ENCODE measurements at places on chromosomes 6 and 20.

DNA sequence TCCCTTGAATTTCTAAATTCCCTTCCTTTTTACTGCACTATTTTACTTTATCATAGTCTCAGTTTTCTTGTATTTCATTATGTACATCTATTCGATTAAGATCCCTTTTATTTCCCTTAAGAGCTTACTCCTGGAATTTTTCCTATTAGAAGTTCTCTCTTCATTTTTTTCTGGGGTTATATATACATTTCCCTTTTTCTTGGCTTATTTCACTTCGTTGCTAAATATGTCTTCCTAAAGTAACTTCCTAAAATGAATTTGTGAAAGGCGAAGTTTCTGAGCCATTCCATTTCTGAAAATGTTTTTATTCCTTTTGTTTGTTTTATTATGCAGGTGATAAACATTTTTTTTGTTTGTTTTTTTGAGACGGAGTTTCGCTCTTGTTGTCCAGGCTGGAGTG lies 5.9 kb upstream of the CD109 start:
- DNase-seq = no peak

- no peak for DNase-seq
Measured at GRCh38 chr20:46544576-46544975, 5.9 kb downstream of the OCSTAMP start.

DNA sequence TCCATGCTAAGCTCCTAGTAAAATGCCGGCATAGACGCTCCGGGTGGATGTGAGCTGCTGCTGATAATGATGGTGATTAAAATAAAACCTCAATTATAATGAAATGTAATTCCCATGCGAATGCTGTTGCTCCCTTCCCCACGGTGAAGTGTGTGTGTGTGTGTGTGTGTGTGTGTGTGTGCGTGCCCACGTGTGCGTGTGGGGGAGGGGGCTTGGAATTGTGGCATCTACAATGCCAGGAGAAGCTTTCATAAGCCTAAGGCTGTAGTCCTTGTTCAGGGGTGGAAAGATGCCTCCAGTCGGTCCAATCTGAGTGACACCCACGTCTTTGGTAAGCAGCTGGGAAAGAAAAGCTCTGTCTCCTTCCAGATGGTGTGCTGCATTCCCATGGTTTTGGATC lies 137.9 kb downstream of the CDH26 start:
- DNase-seq = no peak

DNA sequence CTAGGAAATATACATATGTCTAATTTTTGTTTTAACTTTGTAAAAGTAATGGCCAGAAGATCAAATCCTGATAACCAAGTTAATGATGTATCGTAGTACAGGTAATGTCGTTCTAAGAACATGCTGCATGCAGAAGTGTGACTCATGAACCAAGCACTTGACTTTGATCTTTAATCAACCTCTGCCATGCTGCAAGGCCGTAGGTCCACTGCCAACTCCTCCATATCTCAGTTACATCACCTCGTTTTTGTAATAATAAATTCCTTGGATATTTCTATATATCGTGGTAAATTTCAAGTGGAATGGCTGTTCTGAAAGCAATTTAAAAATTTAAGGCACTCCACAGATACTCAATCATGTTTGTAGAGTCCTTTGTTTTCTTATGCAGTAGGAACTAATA lies 771.7 kb downstream of the EPHA7 start:
- no peak for DNase-seq

DNA sequence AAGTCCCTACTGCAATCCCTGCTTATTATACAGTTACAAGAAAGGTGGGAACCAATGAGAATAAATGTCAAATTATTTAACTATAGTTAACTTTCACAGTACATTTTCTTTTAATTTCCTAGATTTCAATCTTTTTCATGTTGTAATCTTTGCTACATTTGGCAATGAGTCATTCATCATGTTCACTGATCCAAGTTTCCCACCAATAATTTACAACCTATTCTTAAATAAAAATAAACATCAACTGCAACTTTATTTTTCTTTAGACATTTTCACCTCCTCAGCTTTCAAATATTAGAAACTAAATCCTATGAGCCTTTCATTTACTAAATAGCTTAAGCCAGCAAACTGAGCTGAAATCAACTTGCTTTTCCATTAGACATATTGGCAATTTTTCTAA lies 541.3 kb upstream of the BTBD3 start:
- DNase-seq = no peak

- no peak for DNase-seq
Measured at GRCh38 chr20:6837730-6838129, 70.2 kb downstream of the BMP2 start.

DNA sequence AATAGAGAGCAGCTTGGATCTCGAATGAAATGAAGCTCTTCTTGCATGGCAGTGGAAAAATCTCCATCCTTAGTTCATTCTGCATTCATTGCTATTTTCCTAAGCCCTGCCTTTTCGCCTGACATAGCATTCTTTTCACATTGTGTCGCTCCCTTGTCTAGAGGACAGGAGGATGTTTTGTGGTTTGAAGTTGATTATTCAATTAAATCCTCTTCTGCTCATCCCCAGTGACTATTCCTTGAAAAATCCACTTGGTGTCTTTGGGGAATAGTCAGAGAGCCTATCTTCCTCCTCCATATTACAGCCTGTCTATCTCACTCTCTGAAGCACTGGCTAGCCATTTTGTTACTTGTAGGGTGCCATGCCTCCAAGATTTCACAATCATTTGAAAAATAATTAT lies 161.2 kb downstream of the KLHL32 start:
- no peak for DNase-seq

GRCh38 chr20:40251284-40251932 lies 437.6 kb downstream of the MAFB start:
- DNase-seq = no peak

GRCh38 chr20:38501858-38502436 lies 29.3 kb downstream of the RALGAPB start:
- DNase-seq = no peak

DNA sequence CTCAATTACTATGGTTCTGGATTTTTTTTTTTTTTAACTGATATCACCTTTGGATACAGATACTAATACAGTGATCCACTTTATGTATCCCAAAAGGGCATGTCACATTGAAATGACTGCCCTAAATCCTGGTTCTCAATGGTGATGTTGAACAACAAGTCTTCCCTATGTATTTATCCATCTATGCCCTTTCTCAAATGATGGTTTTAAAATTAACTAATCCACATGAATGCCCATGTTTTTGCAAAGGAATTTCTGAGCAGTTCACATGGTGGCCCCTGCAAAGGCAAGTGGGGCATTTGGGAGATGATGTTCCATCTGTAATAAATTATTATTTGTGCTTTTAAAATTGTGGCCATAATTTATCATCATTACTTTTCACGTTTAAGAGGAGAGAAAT lies 2.7 kb downstream of the ADGRB3 start:
- no peak for DNase-seq

GRCh38 chr6:69362209-69362608 lies 434.6 kb downstream of the LMBRD1 start:
- no peak for DNase-seq

DNA sequence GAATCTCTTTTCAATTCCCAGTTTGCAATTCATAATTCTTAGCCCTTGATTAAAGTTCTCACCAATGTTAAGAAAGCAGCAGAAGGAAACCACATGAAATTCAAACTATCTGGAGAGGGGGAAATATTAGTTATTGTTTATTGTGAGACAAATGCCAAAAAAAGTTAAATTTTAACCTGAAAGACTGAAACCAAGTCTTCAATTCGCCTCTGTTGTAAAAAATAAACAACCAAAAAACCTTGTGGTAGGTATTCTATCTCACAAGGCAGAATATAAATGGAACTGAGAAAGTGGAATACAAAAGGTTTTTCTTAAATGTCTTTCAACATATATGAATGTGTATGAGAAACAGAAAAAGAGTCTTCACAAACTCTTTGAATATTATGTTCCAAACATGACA lies 24.8 kb downstream of the TMX4 start:
- no peak for DNase-seq

GRCh38 chr6:41498968-41499599 lies 47.1 kb upstream of the FOXP4 start:
- no peak for DNase-seq

- no peak for DNase-seq
Measured at GRCh38 chr6:132202574-132202973, 198.7 kb downstream of the MOXD1 start.

DNA sequence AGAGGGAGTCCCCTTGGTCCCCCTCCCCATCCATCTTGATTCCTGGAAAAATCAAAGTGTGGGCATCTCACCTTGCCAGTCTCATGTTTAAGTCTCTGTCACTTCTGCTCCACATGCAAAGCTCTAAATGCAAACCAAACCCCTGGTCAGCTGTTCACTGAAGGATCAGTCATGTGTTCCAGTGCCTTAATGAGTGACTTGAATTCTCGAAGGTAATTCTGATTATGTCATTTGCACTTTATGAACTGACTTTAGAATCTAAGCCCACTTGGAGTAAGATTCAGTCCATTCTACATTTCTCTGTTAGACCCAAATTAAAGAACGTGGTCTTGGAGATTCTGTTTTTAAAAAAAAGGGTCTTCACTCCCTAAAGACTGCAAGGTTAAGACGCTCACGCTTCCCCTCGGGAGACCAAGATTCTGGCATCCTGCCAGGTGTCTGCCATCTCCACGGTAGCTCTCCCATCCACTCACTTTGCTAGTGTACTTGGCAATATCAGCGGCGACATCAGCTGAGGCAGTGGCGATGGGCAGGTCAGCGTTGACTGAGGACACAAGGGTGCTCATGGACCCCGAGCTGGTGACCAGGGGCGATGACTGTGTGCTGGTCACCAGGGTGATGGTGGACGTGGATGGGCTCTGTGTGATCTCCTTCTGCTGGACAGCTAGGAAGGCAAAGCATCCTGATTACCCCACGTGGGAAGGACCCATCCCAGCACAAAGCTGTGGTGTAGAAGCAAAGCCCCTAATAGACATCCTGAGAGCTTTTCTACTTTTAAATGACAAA lies 120.5 kb downstream of the ZMYND8 start:
- DNase-seq = no peak

DNA sequence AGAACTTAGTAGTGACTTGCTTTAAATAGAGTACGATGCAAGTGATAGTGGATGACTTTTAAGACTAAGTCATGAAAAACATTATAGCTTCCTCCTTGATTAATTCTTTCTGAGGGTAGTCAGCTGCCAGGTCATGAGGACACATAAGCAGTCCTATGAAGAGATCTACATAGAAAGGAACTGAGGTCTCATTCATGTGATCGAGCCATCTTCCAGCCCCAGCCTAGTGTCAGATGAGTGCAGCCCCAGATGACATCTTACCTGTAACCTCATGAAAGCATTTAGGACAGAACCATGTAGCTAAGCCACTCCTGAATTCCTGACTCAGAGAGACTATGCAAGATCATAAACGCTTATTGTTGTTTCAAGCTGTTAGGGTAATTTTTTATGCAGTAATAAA lies 67.7 kb downstream of the AK9 start:
- DNase-seq = no peak

- DNase-seq = no peak
Measured at GRCh38 chr6:11050731-11051130, 6.6 kb upstream of the ELOVL2 start.

DNA sequence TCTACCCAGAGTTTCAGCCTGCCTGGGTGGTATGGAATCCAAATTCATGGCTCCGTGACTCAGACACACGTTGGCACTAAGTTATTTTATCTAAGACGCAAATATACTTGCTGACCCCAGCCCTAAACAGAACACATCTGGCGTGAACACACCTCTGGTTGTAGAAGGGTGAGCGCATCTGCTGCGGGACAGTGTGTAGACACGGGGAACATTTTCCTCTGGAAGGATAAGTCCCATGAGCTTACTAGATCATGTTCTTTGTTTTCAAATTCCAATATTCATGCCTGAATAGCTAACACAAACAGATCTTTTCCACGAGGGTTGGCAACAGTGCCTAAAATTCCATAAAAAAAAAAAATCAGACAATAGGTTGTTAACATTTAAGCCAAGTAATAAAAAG lies 87.8 kb downstream of the TMEM170B start:
- no peak for DNase-seq

DNA sequence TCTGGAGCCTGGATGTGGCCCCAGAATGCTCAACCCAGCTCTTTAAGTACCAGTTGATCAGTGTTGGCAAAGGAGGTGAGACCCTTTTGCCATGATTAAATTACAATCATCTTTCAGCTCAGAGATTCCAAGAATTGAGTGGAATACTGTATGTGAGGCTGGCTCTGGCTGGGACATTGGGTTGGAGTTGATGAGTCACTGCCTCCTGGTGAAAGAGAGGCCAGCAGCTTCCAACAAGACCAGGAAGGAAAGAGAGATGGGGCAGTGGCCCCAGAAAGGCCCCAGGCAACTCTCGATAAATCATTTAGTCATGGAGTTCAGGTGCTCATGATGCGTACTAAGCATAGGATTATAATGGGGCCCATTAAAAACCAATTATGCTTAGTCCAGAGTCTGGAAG lies 2.1 kb downstream of the TGM6 start:
- DNase-seq = no peak

DNA sequence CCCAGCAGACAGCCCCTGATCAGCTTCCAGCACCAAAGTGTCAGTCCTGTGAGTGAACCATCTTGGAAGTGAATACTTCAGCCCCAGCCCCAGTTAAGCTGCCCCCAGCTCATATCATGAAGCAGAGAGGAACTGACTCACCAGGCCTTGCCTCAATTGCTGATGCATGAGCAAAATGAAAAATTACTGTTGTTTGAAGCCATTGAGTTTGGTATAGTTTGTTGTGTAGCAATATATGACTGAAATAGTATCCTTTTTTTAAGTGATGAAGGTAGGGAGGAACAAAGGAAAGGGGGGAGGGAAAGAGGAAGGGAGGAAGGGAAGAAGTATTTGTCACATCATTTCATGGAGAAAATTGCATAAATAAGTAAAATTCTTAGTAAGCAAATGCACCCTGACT lies 266.4 kb downstream of the MAFB start:
- DNase-seq = no peak

- DNase-seq = no peak
Measured at GRCh38 chr6:106870069-106870468, 104.5 kb downstream of the CD24 start.

GRCh38 chr20:2775139-2775538 lies 25.3 kb downstream of the CPXM1 start:
- DNase-seq = no peak

DNA sequence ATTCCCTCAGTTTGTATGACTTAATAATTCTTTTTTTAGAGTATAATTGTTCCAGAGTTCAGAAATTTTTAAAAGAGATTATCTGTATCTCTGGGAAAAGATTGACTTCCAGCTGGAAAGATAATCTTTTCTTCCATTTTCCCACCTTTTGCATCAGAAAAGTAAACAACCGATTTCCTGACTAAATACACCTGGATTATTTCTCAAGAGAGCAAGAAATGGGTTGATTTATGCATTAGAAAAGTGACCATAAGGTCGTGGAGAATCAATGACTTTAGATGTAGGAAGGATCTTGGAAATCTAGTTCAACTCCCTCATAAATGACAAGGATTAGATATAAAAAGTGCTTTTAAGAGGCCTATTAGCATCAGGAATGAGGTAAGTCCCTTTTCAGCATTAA lies 79.9 kb downstream of the SGK1 start:
- no peak for DNase-seq

GRCh38 chr6:18507561-18507960 lies 120.4 kb downstream of the RNF144B start:
- no peak for DNase-seq
